Daoy (cell line): ENCODE measurements at places on chromosomes 1 and 21. TPM values are rescaled to one million over a fixed set of nuclear protein-coding genes. Genes with fewer than 3 reads are reported as not detected.

Gene KRTAP7-1
- total RNA-seq, result not detected in 2 replicates

Gene TMEM79
- total RNA-seq, result 3.4 and 3.5 TPM in 2 replicates

Gene TSSK3
- 1.9 TPM in 1 of 2 replicates, not detected in the other for total RNA-seq

Gene GBP2
- total RNA-seq, result 19.1 and 24.8 TPM in 2 replicates

Gene LRRC3
- total RNA-seq, result 0.06 and 0.17 TPM in 2 replicates
